ENCODE measurements at places on chromosomes 7 and 10. TPM values are rescaled to one million over a fixed set of nuclear protein-coding genes. Genes with fewer than 3 reads are reported as not detected.

The MPP7 gene
- total RNA-seq, result 0.27 TPM

The PNLIPRP3 gene
- not detected for total RNA-seq

The TMEM176B gene
- total RNA-seq, result not detected

The PIK3AP1 gene
- 0.40 TPM for total RNA-seq

The SMC3 gene
- 53.7 TPM for total RNA-seq

The EXOC6 gene
- 189 TPM for total RNA-seq

The PPIA gene
- 3,703 TPM for total RNA-seq

The PTPRN2 gene
- 1.3 TPM for total RNA-seq

Data from thoracic aorta endothelial cell (primary cell).